Mesenteric fat pad (tissue), 1 donor: ENCODE measurements at places on chromosomes 6 and 20. TPM values are rescaled to one million over a fixed set of nuclear protein-coding genes. Genes with fewer than 3 reads are reported as not detected.

COL21A1 gene
- 1.3 TPM for total RNA-seq

LY6G6D gene
- total RNA-seq, result not detected

- DNase-seq, result no peak
Observed at GRCh38 chr6:30283761-30284160, 43.0 kb upstream of the TRIM39 start.

PSMB8 gene
- total RNA-seq, result 46.4 TPM

MYL9 gene
- total RNA-seq, result 518 TPM

CALHM5 gene
- total RNA-seq, result 2.8 TPM

GJA10 gene
- total RNA-seq, result not detected

DNA sequence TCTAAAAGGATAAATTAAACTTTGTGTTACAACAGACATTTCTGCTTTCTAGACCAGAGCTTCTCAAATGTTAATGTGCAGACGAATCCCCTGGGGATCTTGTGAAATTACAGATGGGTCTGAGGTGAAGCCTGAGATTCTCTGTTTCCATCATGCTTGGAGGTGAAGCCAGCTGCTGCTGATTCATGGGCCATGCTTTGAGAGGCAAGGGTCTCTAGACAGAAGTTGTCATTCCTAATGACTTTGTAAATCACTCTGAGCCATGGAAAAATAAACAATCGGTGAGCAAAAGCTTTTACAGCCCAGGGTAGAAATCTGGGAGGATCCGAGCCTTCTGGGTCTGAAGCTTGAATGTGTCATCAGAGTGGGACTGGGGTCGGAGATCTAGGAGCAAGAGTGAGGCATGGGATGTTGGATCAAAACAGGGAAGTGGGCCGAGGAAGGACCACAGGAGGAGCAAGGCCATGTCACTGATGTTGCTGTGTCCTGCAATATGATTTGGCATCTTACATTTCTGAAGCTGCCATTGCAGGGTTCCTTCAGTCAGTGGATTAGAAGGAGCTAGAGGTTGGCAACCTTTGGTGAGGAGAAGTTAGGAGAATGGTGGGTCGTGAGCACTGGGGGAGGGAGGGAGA lies 77.3 kb downstream of the TRMT11 start:
- DNase-seq, result no peak
